ENCODE measurements at places on chromosomes 16 and 17. TPM values are rescaled to one million over a fixed set of nuclear protein-coding genes. Genes with fewer than 3 reads are reported as not detected.

RARA gene
- total RNA-seq = 114 TPM

DNA sequence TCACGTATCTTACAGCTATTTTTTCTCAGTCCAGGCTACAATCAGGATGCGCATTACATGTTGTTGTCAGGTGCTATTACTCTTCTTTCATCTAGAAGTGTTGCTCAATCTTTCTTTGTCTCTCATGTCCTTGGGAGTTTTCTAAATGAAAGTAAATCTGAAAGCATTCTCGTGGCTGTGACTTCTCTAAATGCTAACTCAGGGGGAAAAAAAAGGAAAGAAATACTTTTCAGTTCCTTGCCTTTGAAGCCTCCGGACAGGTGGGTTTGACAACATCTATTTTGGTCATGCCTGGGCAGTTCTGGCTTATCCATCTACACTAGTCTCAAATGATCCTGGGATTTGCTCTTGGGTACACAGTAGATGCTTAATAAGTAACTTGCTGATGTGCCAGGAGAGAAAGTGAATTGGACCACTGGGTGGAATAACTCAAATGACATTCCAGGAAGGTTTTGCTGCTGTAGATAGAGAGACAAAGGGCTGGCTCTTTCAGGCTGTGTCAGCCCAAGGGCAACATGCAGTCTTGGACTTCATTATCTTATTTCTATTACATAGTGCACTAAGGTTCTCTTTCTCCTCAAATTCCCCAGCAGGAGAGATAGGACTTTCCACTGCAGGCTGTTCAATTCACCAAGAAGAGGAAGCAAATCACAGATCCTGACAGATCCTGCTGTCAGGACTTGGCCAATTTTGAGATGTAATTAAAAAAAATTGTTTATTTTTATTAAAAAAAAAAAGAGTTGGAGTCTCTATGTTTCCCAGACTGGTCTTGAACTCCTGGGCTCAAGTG lies 63.6 kb upstream of the NFAT5 start:
- no peak for DNase-seq

GRCh38 chr16:8381814-8382213 lies 208.5 kb downstream of the TMEM114 start:
- DNase-seq = no peak

HID1 gene
- 31.8 TPM for total RNA-seq

PAGR1 gene
- total RNA-seq = 20.3 TPM

FOXN1 gene
- total RNA-seq = not detected

SLFN11 gene
- total RNA-seq = 16.5 TPM

GRCh38 chr16:31223044-31223443 lies 6.1 kb upstream of the PYDC1 start:
- DNase-seq = no peak

- DNase-seq = no peak
These were observed 111.0 kb downstream of the NPIPB5 start for GRCh38 chr16:22621586-22622155.

GRCh38 chr16:66656547-66656946 lies 40.0 kb downstream of the CMTM4 start:
- no peak for DNase-seq

OTOP2 gene
- not detected for total RNA-seq

ARHGAP44 gene
- not detected for total RNA-seq

KIF19 gene
- total RNA-seq = 1.1 TPM

TRPV2 gene
- total RNA-seq = 42.8 TPM

- no peak for DNase-seq
These were observed 158.5 kb downstream of the PPM1E start for GRCh38 chr17:58913971-58914769.

- DNase-seq = no peak
These were observed 114.5 kb downstream of the BANP start for GRCh38 chr16:88065747-88066142.

CDH8 gene
- total RNA-seq = not detected

GJD3 gene
- not detected for total RNA-seq

DNA sequence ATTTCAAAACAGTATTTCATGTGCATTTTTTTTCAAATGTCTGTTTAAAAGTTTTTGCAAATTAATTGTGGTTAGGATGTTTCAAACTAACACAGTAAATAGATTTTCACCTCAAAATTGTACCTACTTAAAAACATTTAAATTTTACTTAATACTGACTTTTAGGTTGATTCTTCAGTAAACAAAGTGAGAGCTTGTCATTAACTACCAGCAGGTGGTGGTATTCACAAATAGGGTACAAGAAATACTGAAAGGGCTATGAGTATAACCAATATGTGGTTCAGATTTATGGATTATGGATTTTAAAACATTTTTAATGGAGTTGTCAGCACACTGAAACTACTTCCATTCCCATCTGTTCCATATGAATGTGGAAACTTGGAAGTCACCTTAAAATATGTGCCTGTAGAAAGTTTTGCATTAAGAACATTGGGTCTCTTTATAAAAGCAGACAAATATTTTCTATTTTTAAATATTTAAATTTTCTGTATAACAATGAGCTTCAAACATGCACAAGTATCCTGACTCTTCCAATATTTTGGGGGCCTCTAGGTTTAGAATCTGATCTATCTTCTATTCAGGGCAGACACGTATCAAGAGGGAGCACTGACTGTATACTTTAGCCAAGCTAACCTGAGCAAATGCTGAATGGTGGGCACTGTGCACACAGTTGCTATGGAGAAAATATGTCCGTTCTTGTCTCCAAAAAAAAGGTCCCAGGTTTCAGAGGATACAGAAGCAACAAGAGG lies 155.6 kb downstream of the SNX11 start:
- DNase-seq = no peak

DNA sequence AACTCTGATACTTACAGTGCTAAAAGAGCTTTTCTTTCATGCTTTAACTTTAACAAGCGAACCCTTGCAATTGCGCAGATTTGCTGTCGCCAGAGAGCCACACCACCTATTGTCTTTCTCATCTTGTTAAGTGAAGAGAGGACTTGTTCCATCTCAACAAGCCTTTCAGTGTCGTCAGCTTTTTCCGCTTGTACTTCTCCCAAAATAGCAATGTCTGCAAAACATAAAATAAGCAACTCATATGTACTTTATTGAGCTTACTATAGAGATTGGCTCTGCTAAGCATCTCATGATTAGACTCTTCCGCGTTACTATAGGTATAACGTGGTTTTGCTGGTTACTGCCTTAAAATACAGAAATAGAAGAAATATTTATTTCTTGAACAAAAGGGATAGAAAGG lies 51.9 kb downstream of the ABCA8 start:
- no peak for DNase-seq

DNA sequence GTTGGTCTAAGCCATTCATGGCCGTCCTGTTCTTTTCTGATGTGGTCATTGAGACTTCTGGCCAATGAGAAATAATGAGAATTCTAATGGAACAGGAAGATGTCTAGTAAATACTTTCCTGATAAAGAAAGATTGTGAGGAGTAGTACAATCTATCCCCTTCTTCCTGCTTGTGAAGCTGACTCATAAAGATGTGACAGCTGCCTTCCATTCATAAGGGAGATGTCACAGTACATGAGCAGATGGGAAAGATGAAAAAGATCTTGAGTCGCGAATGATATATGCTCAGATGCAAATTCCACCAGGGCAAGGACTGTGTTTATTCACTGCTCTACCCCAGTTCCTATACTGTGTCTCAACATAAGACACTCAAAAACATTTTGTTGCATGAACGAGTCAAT lies 111.7 kb upstream of the FOXF1 start:
- no peak for DNase-seq

- no peak for DNase-seq
These were observed 366.4 kb upstream of the DYNLRB2 start for GRCh38 chr16:80174416-80174815.

GRCh38 chr16:68685685-68686478 lies 40.8 kb downstream of the CDH3 start:
- no peak for DNase-seq

CDYL2 gene
- 15.8 TPM for total RNA-seq

CLEC19A gene
- total RNA-seq = not detected

DNA sequence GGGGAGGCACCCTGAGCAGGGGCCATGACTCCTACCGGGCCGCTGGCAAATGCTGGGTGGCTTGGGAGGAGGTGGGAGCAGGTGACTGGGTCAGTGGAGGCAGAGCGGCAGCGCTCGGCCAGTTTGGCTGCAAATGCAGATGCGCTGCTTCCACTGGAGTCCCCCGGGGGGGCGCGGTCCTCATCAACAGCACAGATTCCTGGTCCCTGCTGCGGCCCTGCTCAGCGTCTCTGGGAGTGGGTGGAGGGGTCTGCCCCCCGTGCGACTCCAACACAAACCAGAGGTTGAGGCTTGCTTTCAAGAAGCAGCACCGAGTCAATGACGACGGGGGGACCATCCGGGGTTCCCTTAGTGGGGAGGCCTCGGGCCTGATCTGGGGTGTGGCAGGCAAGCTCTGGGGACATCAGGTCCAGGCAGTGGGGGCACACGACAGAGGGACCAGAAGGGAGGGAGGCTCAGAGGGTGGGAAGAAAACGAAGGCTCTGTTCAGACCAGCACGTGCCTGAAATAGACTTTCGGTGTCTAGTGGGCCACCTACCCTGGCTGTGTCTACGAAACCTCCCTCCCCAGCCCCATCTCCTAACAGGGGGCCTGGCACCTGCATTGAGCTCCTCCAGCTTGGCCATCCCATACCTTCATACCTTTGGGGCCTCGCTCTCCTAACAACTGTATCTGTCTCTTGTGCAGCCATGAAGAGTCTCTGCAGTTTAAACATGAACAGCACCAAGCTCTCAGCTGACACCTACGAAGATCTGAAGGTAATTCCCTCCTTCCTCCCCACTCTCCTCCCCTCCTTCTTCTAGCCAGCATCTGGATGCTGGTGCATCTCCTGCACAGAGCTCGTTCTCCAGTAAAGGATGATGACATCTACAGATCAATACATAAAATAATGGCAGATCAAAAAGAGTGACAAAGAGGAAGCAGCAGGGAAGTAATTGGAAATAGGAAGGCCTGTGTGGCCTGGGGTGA lies 72.5 kb upstream of the PLCG2 start:
- DNase-seq = no peak

DNA sequence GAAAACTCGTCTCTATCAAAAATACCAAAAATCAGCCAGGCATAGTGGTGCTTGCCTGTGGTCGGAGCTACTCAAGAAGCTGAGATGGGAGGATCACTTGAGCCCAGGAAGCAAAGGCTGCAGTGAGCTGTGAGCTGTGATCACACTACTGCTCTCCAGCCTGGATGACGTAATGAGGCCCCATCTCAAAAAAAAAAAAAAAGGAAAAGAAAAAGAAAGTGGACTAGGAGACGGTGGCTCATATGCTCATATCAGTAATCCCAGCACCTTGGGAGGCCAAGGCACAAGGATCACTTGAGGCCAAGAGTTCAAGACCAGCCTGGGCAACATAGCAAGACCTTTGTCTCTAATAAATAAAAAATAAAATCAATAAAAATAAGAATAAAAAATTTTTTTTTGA lies 8.8 kb upstream of the SUMO2 start:
- DNase-seq = no peak

ZSCAN10 gene
- total RNA-seq = 0.56 TPM

LDAF1 gene
- total RNA-seq = 11.0 TPM
